ENCODE measurements at places on chromosomes 3 and 15.

GRCh38 chr3:194166682-194167479 lies 30.9 kb downstream of the HES1 start:
- no peak for DNase-seq

GRCh38 chr15:52716536-52716935 lies 37.3 kb upstream of the ATOSA start:
- no peak for DNase-seq

DNA sequence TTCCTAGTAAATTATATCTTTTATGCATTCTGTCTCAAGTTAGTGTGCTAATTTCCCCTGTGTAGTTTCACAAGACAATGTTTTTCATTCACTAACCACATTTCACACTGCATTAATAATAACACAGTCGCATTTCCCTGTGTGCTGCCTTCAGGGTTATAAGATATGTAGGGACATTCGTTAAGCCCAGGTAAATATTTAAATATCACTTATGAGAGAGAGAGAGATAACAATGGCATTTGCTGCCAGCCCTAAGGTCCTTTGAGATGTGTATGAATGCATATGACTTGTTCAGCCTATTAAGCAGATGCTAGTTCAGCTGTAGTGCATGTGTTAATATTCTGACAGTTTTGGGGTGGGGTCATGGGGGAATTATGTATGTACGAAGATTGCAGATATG lies 876.7 kb downstream of the NAALADL2 start:
- no peak for DNase-seq

DNA sequence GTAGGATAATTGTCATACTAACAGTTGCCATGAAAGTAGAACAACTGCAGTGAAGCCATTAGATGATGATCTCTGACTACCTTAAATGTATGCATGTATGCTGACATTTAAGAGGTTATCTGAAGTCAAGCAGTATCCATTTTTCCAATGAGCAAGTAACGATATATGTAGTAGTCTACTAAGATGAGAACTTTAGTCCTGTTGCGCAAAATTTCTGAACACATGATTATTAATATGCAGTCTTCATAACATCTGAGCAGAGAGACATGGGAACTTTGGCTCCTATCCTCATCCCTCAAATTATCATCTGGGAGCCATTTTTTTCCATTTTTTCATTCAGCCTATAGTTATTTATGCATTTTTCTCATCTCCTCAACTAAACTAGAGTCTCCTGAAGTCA lies 79.2 kb downstream of the MME start:
- no peak for DNase-seq

DNA sequence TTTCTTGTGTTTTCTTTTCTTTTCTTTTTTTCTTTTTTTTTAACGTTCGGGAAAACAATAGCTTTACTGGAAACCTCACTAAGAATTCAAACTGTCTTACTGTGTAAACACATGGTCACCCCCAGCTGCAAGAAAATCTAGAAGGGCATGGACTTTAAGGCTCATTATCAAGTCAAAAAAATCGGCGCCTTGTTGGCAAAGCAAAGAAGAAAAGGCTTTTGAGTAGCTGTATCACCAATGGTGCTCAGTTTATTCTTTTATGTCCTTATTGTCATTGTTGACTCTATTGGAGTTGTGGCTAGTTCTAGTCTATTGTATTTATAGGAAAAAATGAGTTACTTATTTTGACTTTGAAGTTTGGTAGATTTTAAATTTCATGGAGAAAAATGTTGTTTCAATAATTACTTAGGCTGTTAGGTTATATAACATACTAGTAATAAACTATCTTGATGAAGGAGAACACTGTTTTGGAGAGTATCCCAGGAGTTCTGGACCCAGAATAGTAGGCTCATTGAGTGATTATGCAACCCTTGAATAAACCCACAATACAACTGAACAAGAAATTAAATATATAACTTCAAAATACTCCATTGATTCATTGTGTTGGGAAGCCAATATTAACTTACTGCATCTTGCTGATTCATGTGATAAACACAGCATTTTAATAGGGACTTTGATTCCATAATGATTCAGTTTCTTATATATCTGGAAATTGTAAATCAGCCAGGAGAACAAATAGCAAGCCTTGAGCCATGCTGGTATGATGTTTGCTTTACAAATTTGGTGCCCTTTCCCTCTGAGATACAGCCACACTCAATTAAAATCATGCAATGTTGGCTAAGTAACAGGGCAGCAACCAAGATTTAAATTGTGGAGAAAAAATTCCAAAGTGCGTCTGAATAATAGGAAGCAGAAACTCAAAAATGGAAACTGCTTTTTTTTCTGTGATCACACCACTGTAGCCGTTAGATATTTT lies 27.8 kb upstream of the GOLIM4 start:
- DNase-seq: no peak

DNA sequence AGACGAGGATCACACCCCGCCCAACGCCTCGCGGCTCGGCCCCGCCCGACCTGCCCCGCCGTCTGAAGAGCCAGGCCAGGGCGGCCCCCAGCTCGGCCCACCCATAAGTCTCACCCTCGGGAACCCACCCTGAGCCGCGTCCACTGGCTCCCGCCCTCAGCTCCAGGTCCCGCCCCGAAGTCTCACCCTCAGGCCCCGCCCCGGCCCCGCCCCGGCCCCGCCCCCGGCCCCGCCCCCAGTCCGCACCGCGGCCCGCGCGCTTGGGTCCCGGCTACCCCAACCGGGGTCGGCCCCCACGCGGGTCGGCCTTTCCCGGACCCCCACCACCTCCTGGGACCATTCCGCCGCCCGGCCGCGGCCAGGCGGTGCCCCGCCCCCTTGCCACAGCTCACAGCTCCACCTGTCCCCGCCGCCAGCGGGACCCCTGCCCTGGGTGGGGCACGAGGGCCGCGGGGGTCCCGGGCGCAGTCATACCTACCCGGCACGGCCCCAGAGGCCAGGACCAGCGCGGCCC lies 489 bp downstream of the CSPG5 start:
- peak; percentile 66 for DNase-seq

- DNase-seq: no peak
Observed at GRCh38 chr3:69320871-69321271, 65.0 kb downstream of the FRMD4B start.

DNA sequence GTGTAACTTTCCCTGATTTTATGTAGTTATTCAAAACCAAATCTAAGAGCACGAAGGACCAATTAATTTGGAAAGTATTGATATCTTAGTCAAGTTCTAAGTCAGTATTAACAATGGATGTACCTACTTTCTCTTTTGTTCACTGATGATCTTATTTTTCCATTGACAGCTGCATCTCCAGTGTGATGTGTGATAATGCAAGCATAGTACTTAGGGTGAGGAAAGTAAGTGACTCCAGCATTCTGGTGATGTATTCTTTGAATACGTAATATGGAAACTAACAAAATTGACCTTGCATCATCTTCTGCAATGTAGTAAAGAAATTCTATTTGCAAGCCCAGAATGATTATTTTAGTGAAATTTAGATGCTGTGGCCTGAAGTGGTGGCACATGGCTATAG lies 22.4 kb downstream of the FBXW12 start:
- no peak for DNase-seq

- no peak for DNase-seq
Observed at GRCh38 chr15:40048211-40048792, 9.3 kb upstream of the SRP14 start.

GRCh38 chr3:129106866-129107565 lies 14.6 kb downstream of the RAB43 start:
- no peak for DNase-seq

Data from right forelimb (tissue), 1 donor.